ENCODE measurements at places on chromosomes 7 and 10.

DNA sequence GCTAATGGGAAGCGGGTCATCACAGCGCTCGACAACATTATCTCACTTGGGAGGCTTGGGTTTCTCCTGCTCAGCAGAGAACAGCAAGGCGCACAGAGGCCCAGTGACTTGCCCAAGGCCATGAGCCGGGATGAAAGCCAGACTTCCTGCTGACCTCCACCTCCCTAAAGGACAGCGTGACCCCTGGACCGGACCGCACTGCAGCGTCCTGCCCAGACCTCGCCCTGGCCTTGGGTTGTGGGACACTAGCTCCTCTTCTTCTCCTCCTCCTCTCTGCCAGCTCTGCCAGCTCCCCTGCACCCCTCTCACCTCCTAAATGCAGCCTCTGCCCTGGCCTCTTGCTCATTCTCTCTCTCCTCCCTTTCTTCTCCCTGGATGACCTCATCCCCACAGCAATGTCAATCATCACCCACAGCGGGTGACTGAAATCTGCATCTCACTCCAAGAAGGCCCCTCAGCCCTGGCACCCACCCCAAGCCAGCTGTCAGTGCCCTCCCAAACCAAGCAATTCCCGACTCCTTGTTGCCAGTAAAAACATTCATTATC lies 19.4 kb downstream of the SPOCK2 start:
- DNase-seq, result no peak

GRCh38 chr10:102665904-102666509 lies 21.7 kb downstream of the TRIM8 start:
- no peak for DNase-seq

DNA sequence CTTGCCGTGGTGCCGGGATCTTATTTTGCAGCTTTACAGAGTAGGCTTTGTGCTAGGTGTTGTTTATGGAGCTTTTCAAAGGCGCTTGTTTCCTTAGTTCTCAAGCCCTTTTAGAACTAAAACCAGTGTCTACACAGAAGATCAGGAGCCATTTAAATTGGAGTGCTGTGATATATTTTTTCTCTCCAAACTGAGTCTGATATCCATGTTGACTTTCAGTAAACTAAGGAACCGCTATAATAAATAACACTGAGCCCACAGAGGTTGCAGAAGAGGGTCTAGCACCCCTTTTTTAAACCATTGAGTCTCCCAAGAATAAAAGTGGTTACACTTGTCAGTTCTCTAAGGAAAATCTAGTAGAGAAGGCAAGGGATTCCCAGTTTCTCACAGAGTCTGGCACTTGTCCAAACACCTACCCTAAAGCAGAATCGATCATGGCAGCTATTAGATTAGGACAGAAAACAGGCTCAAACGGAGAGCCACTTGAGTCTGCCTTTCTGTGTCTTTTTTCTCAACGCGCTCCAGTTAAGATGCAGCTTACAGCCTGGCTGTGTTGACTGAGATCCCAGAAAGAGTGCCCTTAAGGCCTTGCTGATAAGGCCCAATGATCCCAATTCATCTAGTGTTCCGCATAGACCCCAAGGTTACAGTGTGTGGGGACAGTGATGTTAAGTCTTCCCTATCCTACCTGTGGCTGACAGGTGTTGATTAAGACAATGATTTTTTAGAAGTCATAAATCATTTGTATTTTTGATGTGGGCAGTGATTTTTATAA lies 804 bp downstream of the TMEM106B start:
- no peak for DNase-seq

DNA sequence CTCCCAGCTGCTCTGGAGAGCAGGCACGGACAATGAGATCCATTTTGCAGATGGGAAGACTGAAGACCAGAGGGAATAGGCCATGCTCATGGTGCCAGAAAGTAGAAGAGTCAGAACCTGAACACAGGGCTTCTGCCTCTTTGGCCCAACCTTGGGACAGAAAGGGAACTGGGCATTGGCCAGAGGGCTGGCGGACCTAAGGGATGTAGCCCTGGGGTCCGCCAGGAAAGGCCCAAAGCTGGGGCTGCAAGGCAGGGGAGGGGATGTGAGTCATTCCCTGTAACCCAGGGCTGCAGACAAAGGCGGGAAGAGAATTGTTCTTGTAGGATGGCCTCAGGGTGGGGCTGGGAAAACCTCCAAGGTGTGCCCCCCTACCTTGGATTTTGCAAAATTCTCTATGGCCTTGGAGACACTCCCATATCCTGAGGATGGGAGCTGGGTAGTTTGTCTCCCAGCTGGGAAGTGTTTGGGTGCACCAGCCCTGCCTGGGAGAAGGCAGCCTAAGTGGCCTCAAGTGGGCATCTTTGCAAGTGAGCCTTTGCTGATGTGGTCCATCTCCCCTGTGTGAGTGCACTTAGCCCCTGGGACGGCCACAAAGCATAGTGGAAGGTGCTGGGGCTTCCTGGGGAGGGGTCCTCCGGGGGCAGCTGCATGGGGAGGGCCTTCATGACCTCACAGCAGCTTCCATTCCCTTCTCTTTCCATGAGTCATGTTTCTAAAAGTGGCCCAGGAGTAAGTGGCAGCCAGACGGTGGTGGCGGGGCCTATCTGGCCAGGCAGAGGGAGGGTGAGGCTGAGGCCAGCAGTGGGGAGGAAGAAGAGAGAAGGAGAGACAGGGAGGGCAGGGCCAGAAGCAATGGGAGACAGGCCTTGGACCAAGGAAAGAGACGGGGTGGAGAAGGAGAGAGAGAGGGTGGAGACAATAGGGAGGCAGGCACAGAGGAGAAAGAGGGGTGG lies 9.2 kb downstream of the AQP1 start:
- no peak for DNase-seq

GRCh38 chr10:107814865-107815487 lies 650.5 kb upstream of the SORCS1 start:
- peak; percentile 29 for DNase-seq

GRCh38 chr7:121102619-121103018 lies 114.1 kb downstream of the CPED1 start:
- DNase-seq, result no peak

- no peak for DNase-seq
These were observed 73.2 kb downstream of the PARP12 start for GRCh38 chr7:139989366-139990141.

GRCh38 chr10:30687698-30688213 lies 58.2 kb upstream of the LYZL2 start:
- no peak for DNase-seq

DNA sequence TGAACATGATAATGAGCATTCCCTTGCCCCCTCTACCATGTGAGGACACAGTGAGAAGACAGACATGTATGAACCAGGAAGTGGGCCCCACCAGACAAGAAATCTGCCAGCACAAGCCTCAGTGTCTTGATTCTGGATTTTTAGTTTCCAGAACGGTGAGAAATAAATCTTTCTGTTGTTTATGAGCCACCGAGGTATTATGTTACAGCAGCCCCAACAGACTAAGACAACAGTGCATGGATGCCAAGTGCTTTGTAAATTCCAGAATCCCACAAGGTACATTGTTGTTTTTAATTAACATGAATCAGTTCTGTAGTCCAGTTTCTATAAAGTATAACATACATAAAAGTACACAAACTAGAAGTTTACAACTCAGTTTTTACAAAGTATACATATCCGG lies 162.2 kb downstream of the ARHGAP21 start:
- DNase-seq, result no peak

- DNase-seq, result no peak
These were observed 39.9 kb downstream of the RBM17 start for GRCh38 chr10:6128591-6129251.

GRCh38 chr7:12470930-12471329 lies 67.3 kb upstream of the VWDE start:
- DNase-seq, result no peak

DNA sequence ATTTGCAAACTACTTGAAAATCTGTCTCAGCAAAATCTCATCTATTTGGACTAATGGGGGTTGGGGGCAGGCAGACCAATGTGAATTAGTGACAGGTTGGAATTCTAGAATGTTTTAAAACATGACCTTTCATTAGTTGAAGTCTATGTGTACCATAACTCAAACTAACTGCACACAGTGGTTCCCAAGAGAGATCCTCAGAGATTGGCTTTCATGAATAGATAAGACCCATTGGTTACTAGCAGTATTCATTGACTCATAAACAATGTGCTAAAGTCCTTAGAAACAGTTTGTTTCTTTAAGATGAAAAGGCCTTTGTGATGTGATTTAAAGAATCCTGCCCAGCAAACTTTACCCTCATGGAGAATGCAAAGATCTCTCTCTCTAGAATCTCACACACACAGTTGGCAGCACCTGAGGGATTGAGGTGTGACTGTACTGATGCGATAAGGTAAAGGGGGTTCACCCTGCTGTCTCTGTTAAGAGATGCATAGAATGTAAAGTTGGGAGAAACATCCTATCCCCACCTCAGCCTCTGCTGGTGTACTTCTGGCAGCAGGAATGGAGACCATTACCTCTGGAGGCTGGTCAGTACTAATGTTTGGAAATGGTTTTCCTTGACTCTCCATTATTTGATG lies 70.7 kb downstream of the ZNF92 start:
- DNase-seq, result no peak

- DNase-seq, result no peak
These were observed 604.9 kb upstream of the ADARB2 start for GRCh38 chr10:2342206-2342605.

GRCh38 chr7:77667459-77668086 lies 28.7 kb upstream of the RSBN1L start:
- no peak for DNase-seq

GRCh38 chr7:141264511-141264910 lies 190.6 kb downstream of the TMEM178B start:
- DNase-seq, result no peak

- no peak for DNase-seq
These were observed 44.9 kb downstream of the POLR1F start for GRCh38 chr7:19663816-19664462.

GRCh38 chr7:86933295-86933845 lies 126.1 kb downstream of the ELAPOR2 start:
- DNase-seq, result no peak

DNA sequence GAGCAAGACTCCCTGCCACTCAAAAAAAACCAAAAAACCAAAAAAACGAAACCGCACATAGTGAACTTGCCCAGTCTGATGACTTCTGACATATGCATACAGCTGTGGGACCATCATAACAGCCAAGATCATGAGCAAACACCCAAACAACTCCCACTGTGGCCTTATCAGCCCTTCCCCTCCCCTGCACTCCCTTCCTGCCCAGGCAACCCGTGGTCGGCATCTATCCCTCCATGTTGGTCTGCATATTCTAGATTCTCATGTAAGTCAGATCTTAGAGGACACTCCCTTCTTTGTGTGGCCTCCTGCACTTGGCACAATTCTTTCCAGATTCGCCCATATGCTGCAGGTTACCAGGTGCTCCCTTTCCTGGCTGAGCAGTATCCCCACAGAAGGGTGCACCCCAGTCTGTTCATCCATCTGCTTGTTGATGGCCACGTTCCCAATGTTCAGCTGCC lies 72.8 kb downstream of the GNA12 start:
- DNase-seq, result no peak

- no peak for DNase-seq
These were observed 13.7 kb downstream of the DRGX start for GRCh38 chr10:49382226-49382625.

- no peak for DNase-seq
These were observed 18.1 kb downstream of the ZNF786 start for GRCh38 chr7:149072438-149072775.

DNA sequence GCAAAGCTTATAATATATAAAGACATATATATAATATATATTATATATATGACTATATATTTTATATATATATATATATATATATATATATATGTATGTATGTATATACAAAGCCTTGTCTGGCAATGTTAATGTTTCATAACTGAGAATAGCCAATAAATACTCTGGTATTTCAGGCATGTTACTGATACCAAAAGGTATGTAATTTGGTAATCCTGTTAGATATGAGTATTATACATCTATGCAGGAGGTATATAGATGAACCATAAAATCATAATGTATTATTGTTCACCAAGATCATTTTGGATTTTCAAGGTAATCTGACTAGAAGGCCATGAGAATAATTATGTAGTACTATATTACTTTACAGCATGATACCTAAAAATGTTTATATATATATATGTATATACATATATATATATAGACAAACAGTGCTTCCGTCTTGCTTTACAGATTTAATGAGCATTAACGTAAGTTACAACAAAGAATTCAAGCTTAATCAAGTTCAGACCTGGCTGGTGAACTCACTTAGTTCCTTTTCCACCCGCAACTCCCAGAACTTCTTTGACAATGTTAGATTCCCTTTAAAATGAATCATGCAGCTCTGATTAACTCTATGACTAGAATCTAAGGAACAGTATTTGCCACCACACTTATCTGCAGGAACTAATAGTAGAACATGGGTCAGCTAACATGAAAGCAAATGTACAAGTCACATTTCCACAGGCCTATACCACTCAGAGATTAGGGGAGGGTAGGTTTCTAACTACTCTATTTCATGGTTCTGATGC lies 82.7 kb downstream of the SLC25A13 start:
- DNase-seq, result no peak

DNA sequence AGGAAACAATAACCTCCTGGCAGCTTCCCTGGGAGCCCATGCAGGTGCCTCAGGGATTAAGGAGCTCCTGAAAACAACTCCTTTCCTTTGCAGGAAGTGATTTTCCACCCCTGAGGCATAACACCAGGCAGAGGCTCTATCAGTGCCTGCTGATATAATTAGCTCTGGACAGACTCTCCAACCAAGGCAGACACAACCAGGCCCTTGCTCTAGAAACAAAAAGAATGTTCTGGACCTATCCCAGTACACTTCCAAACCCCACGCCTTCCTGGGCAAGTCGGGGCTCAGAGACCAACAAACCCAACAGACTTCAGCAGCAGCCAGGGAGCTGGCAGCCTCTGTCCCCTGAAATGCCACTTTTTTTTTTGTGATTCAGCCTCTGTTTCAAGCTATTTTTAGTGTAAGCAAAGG lies 247.1 kb downstream of the KCNMA1 start:
- DNase-seq, result no peak
